ENCODE measurements at places on chromosomes 4 and X.
A peak's percentile ranks its signal among the peaks of the same experiment; 100 is the strongest.

GRCh38 chrX:8783097-8783713, 18.0 kb downstream of the FAM9A start:
- peak; percentile 15 for DNase-seq

GRCh38 chr4:18882468-18882867, 860.9 kb upstream of the LCORL start:
- no peak for DNase-seq

GRCh38 chr4:168188754-168189153, 96.4 kb downstream of the ANXA10 start:
- no peak for DNase-seq

GRCh38 chr4:26746802-26747213, 113.8 kb upstream of the STIM2 start:
- DNase-seq: no peak

DNA sequence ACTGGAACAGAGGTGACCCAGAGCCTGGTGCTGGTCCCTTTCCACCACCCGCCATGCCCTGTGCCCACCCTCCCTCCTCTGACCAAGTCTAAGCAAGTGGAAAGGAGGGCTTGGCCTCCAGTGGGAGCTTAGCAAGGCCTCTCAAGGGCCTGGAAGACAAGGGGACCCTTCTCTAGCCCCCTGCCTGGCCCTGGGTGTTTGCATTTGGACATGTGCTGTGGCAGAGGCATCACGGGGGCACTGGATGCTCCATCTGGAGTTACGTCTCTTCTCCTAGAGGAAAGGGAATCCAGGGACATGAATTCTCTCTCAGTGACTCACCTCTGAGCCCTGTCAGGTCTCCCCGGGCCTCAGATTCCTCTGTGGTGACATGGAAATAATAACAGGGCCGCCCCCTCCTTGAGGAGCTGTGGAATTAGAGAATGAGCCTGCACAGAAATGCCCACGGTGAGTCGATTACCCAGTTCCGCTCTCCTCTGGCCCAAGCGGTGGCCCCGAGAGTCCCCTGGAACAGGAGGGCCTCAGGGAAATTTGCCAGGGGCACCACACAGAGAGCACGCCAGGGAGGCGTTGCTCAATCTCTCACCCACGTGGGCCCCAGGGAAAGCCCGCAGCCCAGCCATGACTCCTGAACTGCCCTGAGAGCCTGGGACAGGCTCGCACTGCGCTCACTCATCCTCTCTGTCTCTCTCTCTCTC, 189.6 kb downstream of the BCOR start:
- no peak for DNase-seq

- no peak for DNase-seq
These were observed 21.2 kb downstream of the AADAT start for GRCh38 chr4:170068438-170069128.

DNA sequence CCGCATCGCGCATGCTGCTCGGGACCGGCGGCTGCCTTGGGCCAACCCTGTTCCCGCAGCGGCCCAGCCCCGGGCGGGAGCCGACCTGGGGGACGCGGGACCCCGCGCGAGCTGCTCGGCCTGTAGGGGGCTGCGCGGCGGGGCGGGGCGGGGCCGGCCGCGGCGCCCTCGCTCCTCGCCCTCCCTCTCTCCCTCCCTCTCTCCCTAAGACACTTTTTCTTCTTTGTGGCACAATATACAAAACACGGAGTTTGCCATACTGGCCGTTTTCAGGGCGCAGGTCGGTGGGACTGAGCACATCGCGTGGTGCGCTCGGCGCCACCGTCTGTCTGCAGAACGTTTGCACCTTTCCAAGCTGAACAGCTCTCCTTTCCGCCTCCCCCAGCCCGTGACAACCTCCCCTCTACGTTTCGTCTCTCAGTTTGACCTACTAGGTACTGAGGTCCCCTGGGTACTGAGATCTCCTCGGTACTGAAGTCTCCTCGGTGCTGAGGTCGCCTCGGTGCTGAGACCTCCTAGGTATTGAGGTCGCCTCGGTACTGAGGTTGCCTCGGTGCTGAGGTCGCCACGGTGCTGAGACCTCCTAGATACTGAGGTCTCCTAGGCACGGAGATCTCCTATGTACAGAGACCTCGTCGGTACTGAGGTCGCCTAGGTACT, 261.1 kb upstream of the PLCXD1 start:
- DNase-seq: no peak

DNA sequence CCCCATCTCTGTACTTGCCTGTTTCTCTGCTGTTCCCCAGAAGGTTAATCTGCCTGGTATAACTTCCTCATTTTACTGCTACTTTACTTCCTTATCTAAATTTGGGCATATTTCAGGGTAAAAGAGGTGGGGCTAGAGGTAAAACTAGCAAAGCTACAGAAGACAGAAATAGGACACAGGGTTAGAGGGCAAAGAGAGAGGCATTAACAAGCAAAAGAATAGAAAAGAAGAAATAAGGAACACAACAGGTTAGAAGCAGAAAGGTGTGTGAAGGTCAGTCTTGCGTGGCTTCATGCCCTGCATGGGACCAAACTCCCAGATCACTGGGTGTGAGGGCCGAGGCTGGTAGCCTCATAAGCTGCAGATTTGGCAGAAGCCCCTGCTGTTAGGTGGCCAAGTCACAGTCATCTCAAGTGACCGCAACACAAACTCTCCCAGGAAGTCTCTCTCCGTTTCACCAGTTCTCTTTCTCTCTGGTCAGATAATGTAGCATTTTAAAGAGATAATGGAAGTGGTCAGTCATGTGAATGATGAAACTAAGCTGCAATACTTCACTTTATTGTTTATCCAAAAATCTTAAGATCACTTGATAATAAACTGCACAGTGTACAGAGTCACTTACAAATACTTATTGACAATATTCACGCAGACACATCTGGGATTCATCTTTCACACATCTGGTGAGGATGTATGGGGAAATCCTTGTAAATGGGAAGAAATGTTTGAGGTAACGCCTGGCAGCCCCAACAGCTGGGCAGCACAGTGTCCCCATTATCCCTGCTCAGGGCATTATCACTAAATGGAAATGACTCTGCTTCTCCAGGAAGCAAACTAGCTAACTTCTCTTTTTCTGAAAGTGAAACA, 16.4 kb downstream of the TMEM154 start:
- no peak for DNase-seq

DNA sequence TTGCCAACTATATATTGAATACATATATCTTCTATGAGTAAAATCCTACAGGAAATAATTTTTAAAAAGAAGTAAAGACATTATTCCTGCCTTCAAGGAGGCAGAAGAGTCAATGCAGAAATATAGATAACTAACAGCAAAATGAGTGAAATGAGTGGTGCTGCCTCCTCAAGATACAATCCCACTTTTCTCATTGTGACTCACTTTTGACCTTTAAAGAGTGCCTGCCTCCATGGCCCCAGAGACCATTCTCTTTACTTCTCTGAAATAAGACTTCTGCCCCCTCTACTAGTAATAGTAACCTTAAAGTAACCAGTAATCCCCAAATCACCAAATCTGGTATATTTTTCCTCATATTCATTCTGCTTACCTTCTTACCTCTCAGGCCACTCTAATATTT, 15.5 kb downstream of the SLC10A7 start:
- no peak for DNase-seq

Data from NCI-H526 (cell line).